Activated T-cell treated with anti-CD3 and anti-CD28 coated beads, Interleukin-2, amount 50 U/mL, for 4 hours (primary cell): ENCODE measurements at places on chromosomes 5 and 9. TPM values are rescaled to one million over a fixed set of nuclear protein-coding genes. Genes with fewer than 3 reads are reported as not detected.

MLANA gene
- not detected for total RNA-seq

PAPPA gene
- 0.22 TPM for total RNA-seq

PRRC2B gene
- total RNA-seq = 92.2 TPM

SPINK6 gene
- not detected for total RNA-seq

FOXD4 gene
- total RNA-seq = 0.16 TPM

CCDC107 gene
- total RNA-seq = 11.1 TPM

GRCh38 chr5:41413074-41413473, 97.3 kb downstream of the PLCXD3 start:
- no peak for DNase-seq

- DNase-seq = no peak
Observed at GRCh38 chr5:9533096-9533495, 12.8 kb downstream of the SEMA5A start.

DNA sequence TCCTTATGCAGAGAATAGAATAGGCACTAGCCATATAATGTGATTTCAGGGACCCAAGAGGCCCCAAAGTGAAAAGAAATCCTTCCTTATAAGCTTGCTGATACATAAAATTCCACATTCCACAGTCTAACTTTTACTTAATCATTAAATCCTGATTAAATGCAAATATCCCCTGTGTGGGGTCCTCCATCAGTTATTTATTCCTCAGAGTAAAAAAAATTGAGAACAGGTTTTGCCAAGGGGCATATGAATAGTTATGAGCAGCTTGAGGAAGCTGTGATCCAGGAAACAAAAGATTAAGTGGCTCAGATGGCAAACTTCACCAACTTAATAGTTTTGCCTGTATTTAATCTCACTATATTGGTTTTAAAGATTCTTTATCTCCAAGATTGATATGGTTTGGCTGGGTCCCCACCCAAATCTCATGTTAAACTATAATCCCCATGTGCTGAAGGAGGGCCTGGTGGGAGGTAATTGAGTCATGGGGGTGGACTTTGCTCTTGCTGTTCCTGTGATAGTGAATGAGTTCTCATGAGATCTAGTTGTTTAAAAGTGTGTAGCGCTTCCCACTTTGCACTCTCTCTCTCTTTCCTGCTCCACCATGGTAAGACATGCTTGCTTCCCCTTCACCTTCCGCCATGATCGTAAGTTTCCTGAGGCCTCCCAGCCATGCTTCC, 324.9 kb downstream of the NPR3 start:
- no peak for DNase-seq

GRCh38 chr5:89133975-89134374, 251.0 kb upstream of the MEF2C start:
- no peak for DNase-seq

GRCh38 chr5:112479418-112479817, 60.3 kb upstream of the EPB41L4A start:
- DNase-seq = no peak

DNA sequence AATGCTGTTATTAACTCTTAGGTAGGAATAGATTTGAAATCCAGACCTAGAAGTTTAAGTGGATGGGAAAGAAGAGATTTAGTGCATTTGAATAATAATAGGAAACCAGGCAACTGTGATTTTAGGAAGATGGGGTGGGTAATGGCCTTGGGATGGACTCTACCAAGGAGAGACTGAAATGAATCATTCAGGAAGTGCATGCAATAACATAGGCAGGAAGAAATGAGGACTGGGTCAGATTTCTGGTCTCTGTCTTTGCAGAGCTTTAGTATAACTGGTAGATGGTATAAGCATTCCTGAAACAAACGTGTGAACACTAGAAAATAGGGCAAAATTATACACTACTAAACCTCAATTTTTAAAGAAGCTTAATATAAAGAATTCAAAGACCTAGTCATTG, 274.4 kb upstream of the CLINT1 start:
- DNase-seq = no peak

DNA sequence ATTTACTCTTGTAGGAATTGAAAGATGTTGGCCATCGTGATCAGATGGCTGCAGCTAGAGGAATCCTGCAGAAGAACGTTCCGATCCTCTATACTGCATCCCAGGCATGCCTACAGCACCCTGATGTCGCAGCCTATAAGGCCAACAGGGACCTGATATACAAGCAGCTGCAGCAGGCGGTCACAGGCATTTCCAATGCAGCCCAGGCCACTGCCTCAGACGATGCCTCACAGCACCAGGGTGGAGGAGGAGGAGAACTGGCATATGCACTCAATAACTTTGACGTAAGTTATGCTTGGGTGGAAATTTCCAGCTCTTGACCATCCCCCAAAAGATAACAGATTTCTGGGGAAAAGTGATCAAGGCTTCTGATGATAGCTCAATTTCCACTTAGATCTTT, 50.6 kb downstream of the LRRTM2 start:
- no peak for DNase-seq

GRCh38 chr9:11275158-11275695, 662.4 kb upstream of the PTPRD start:
- no peak for DNase-seq

DNA sequence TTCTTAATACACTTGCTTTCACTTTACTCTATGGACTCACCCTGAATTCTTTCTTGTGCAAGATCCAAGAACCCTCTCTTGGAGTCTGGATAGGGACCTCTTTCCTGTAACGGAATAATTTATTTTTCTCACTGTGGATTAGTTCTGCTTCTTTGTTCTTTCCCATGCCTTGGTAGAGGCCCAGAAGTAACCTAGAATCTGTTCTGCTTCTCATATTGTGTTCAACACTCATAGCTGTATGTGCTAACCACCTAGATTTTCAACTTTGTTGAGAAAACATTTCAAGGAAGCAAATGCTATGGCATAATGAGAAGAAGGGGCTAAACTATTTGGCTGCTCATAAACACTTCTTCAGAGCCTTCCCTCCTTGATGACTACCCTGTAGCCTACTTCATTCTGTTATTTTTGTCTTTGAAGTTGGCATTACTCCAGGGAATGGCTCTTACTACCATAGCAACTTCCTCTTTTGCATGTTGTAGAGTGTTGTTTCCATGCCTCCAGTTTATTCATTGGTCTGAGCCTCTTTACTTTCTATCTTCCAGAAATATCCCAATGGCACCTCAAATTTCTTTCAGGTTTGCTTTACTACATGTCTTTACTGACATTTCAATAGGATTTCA, 74.3 kb downstream of the KIAA0825 start:
- DNase-seq = no peak

DNA sequence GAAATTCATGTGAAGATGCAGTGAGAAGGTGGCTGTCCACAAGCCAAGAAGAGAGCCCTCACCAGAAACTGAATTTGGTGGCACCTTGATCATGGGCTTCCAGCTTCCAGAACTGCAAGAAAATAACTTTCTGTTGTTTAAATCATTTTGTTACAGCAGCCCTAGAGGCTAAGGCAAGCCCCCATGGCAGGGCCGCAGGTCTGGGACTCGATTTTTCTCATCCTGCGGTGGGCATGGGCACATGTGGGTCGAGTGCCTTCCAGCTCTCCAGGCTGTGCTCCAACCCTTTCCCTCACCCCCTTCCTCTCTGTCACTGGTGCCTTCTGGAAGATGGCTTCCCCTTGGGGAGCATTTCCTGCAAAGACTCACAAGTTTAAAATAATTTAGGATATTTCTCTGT, 40.7 kb downstream of the AHRR start:
- DNase-seq = no peak

DNA sequence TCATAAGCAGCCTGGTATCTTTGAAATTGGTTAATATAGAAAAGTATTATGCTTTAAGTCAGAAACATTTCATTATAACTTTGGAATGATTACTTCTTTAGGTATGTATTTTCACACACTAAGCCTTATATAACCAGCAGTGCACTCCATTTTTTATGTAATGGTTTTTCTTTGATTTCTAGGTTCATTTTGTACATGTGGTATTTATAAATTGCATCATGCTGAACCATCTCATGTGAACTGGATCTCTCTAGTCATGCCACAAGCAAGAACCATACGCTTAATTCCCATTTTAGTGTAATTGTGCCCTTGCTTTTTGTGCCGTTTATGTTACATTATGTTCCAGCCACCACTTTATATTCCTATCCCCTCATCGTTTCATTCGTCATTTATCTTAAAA, 38.6 kb upstream of the SRP19 start:
- DNase-seq = no peak

GRCh38 chr5:97751540-97751939, 568.5 kb upstream of the RIOK2 start:
- no peak for DNase-seq
